ENCODE measurements at places on chromosomes 6 and 20.

DNA sequence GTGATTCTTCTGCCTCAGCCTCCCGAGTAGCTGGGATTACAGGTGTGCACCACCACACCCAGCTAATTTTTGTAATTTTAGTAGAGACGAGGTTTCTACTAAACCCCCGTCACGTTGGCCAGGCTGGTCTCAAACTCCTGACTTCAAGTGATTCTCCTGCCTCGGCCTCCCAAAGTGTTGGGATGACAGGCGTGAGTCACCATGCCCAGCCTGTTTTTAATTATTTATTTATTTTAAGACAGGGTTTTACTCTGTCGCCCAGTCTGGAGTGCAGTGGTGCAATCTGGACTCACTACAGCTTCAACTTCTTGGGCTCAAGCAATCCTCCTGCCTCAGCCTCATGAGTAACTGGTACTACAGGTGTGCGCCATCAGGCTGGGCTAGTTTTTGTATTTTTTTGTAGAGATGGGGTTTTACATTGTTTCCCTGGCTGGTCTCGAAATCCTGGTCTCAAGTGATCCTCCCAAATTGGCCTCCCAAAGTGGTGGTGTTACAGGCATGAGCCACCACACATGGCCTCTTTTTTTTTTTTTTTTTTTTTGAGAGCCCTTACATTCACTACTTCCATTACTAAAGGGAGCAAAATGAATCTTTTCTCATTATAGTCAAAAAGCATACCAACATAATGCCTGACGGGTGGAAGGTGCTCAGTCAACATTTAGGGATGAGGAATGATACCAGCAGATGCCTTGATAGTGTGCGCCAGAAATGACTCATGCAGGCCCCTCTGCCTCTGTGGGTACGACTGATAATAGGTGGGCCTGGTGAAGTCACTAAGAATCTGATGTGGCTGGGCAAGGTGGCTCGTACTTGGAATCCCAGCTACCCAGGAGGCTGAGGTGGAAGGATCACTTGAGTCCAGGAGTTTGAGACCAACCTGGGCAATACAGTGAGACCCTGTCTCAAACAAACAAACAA lies 17.8 kb upstream of the RALGAPB start:
- no peak for DNase-seq

GRCh38 chr6:124684621-124685020 lies 277.6 kb upstream of the RNF217 start:
- no peak for DNase-seq

- peak; percentile 90 for DNase-seq
These were observed 2.7 kb upstream of the C6orf62 start for GRCh38 chr6:24721461-24722215.

GRCh38 chr20:63864545-63864977 lies 509 bp upstream of the TPD52L2 start:
- DNase-seq = no peak

GRCh38 chr6:111952274-111952673 lies 79.0 kb upstream of the FYN start:
- DNase-seq = no peak

- DNase-seq = no peak
These were observed 32.6 kb upstream of the BTN3A2 start for GRCh38 chr6:26332408-26332807.

Measured in transverse colon (tissue), 4 donors.